NCI-H1417 (cell line): ENCODE measurements at places on chromosomes 11 and 22.
A peak's percentile ranks its signal among the peaks of the same experiment; 100 is the strongest.

- DNase-seq, result peak; percentile 56
These were observed 840.3 kb downstream of the OPCML start for GRCh38 chr11:132691848-132692550.

DNA sequence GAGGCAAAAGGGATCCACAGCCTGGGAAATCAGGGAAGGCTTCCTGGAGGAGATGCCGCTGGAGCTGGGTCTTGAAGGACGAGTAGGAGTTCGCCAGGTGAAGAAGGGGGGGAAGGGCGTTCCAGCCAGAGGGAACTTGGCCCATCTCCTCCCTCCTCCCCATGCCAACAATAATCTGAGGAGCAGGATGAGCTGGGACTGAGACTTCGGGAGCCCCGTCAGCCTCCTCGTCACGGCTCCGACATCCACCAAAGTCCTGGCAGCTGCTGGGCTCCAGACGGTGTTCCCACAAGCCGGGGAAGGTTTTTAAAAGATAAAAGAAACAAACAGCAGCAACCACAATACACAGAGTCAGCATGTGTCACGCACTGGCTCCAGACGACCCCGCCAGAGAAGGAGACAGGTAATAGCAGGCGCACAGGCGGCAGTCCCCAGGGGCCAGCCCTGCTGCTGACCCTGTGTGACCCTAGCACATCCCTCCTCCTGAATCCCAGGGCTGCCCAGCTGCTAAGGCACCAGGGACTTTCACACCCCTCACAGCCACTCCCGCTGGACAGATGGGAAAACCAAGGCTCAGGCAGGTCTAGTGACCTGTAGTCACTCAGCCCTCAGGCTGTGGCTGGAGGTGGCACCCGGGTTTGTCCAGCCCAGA is 37.3 kb downstream of the NUP50 start:
- DNase-seq, result no peak

DNA sequence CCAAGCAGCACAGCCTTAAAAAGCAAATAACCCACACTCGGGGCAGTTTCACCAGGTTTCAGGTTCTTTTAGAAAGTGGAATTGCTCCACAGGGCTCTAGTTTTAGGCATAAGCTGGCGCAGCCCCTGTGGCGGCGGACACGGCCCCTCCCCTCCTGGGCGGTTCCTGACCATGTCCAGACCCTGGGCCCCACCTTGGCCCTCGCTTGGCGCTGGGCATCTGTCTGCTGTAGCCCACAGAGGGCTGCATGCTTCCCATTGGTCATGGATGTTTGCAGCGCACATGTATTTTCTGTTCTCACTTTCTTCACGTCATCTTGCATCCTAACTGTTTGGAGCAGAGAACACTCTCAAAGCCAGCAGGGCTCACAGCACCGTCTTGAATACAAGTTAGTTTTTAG is 244.3 kb downstream of the BRD1 start:
- no peak for DNase-seq

DNA sequence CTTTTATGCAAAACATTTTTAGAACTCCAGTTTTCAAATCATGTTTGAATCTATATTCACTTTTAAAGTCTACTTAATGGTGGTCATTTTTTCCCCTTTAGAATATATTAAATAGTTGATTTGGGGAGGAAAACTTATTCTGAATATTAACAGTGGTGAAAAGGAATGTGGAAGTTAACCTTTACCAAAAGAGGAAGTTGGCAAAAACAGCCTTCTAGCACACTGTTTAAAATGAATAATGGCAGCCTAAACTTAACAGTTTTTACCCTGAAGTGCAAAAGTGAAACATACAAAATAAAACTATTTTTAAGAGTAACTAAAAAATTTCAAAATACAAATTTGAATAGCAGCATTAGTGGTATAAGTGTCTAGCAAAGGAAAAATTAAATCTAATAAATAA is 86.4 kb downstream of the GRK3 start:
- no peak for DNase-seq

DNA sequence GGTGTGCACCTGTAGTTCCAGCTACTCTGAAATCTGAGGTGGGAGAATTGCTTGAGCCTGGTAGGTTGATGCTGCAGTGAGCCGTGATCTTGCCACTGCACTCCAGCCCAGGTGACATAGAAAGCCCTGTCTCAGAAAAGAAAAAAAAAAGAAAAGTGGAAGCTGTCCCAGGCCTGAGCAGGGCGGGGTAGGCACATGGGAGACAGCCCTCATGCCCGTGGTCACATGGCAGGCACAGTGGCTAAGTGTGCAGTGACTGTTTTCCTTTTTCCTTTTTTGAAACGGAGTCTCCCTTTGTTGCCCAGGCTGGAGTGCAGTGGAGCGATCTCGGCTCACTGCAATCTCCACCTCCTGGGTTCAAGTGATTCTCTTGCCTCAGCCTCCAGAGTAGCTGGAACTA is 7.8 kb downstream of the OTUB1 start:
- no peak for DNase-seq

GRCh38 chr11:3962406-3962840 is 107.0 kb downstream of the STIM1 start:
- DNase-seq, result no peak

GRCh38 chr22:38761202-38762162 is 5.7 kb upstream of the SUN2 start:
- DNase-seq, result peak; percentile 46

DNA sequence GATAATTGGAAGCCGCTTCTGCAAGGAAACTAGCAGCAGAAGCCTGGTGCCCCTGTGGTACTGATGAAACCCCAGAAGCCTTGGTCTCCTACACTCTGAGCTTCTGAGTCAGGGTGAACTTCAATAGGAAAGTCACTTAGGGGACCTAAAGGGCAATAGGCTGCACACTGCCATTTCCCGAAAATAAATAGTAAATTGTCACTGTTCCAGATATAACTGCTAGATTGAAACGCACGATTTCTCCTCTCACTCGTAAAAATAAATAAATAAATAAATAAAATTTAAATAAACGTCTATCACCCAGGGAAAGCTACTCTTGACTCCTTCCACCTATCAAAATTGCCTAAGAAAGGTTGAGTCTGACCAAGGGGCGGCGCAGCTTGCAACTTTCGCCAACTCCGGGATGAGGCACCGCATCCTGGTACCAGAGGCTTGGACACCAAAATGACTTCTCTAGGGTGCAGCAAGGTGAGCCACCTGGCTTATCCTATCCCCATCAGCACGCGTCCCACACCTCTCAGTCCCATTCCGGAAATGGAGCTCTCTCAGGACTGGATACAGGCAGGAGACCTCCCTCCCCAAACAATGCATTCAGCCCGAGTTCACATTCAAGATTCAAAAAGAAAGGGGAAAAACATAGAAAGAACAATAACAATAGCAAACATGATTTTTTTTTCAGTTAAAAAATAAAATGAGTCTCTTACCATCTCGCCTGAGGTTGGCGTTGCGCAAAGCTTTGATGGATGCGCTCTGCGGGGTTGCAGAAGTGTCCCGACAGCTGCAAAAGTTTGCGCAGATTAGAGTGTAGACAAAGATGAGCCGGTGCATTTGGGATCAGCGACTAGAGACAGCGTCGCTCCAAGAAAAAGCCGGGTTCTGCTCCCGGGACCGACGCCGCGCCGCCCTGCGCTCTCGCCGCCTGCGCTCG is 583 bp downstream of the PDGFD start:
- no peak for DNase-seq

GRCh38 chr22:49380095-49380827 is 447.4 kb downstream of the BRD1 start:
- no peak for DNase-seq

DNA sequence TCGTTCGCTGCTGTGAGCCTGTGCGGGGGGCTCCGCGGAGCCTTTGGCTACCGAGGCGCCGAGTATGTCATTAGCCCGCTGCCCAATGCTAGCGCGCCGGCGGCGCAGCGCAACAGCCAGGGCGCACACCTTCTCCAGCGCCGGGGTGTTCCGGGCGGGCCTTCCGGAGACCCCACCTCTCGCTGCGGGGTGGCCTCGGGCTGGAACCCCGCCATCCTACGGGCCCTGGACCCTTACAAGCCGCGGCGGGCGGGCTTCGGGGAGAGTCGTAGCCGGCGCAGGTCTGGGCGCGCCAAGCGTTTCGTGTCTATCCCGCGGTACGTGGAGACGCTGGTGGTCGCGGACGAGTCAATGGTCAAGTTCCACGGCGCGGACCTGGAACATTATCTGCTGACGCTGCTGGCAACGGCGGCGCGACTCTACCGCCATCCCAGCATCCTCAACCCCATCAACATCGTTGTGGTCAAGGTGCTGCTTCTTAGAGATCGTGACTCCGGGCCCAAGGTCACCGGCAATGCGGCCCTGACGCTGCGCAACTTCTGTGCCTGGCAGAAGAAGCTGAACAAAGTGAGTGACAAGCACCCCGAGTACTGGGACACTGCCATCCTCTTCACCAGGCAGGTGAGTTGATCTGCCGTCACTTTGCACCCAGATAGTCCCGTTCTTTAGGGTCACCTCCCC is 1.0 kb downstream of the ADAMTS15 start:
- no peak for DNase-seq

DNA sequence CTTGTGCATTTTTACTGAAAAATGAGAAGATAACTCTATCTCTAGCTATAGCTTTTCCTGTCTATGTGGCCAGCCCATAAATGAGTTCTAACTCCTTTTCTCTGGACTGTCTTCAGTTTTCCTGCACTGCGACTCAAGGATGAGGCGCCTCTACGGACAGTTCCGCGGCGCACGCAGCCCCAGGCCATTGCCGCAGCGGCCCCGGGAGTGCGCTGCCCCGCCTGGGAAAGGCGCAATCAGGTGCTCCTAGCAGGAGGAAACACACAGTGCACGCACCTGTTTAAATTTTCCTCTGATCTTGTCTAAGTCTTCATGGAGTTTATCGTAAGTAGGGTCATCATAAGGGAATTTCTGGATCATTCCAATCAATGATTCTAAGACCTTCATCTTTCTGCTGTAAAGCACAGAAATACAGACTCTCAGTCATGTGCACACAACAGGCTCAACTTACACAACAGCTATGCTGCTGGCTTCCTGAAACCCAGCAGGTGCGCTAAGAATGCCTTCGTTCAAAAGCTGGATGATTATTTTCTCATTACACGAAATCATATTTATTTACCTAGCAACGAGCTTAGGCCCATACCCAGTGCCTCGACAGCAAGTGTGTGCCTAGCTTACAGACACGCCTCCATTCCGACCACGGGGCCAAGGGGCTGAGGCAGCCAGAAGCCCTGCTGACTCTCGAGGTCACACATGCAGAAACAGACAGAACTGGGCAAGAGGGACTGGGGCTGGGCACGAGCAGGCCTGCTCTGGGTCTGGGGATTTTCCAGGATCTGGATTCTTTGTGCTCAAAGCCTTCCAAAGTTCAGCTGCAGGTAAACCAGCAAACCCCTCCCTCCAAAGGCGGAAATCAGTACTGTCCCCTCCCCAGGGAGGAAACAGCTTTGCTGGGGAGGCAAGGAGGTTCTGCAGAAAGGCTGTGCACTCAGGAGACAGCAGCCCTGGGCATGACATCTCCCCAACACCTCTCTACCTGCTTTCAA is 7.2 kb downstream of the LTO1 start:
- DNase-seq, result peak; percentile 76

GRCh38 chr11:63212742-63213141 is 30.7 kb downstream of the SLC22A25 start:
- DNase-seq, result peak; percentile 36

- DNase-seq, result no peak
These were observed 9.8 kb downstream of the CTNND1 start for GRCh38 chr11:57771365-57771764.

GRCh38 chr11:67213178-67213621 is 53.1 kb upstream of the GRK2 start:
- no peak for DNase-seq
